Muscle of arm (tissue), 14 donors: ENCODE measurements at places on chromosomes 7 and 10.

DNA sequence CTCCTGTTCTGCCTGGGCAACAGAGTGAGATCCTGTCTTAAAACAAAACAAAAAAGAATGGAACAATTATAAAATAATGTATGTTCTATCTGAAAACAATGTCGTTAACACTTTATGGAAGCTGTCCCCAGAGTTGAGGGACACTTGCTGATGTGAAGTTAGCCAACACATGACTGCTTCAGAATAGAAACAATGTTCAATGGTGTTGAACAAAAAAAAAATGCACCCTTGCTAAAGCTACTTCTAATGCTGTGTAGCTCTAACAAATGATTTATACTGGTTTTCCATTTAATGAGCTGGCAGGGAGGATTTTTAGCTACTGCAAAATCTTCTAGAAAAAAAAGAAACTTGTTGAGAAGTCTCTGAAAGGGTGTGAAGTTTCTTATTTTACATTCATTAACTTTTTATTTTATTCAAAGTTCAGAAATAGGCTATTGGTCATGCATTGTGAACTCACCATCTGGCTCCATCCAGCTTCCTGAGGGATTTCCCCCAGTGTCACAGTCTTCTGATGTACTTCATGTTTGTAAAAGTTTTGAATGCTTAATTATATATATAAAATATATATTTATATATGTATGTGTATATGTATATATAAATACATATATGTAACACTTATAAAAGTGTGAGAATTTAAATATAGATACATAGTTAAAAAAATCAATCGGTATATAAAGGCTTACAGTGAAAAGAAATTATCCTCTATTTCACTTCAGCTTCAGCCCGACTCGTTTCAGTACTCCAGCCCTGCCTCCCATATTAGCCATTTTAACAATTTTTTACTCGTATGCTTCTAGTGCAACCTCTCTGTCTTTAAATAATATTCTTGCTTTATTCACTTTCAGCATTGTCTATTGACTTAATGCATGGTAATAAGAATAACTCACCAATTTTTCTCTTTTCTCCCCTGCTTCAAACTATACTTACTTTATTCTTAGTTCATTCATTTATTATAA is 35.0 kb downstream of the HDAC9 start:
- DNase-seq = no peak

GRCh38 chr7:22433710-22434460 is 66.1 kb downstream of the STEAP1B start:
- no peak for DNase-seq

DNA sequence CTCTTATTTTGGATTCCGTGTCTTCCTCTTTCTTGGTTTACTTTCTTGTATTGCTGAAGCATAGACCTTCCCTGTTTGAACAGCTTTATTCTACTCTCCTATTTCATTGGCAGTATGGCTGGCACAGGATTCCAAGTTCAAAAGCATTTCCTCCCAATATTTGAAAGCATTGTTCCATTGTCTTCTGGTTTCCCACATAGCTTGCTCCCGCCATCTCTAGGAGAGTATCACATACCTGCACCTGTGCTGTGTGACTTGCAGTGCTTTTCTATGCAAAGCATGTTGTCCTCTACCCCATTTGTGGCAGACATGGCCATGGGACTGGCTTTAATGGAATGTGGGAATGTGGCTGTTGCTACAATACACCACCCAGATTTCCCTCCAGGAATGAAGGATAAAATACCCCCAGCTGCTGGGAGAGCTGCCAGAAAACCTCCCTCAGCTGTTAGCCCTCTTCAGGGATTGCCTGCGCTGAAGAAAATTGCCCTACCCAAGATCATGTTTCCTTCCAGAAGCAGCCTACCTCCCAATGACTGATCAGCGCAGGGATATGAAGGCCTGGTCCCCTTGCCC is 6.9 kb upstream of the MYOF start:
- no peak for DNase-seq

GRCh38 chr10:111079781-111080180 is 3.0 kb downstream of the ADRA2A start:
- DNase-seq = no peak

GRCh38 chr7:39083781-39084180 is 106.1 kb downstream of the POU6F2 start:
- DNase-seq = no peak

DNA sequence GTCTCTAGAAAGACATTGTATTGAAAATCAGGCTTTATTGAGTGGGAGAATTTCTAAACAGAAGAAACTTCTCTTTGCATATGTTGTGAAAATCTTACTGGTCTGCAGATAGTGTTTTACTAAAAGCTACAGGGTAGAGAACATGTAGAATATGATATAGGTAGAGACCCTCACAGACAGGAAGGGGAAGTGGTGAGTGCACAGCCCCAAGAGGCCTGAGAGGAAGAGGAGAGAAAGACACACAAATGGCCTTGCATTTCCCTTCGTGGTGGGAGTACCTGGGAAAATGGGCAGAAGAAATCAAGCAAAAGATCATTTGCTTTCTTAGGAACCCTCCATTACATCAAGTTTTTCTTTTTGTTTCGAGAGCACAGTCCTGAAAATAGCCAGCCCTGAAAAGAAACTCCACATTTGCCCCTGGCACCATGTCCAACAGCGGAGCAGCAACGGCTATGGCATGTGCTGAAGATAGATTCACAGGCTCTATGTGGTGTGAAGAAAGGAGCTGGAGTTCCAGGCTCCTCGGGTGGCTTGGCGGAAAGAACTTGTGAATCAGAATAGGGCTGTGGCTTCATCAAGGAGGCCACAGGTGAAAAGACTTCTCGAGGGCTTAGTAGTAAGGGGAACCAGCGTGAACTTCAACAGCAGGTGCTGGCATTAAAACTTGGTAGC is 143.5 kb downstream of the CALCR start:
- no peak for DNase-seq

- no peak for DNase-seq
Observed at GRCh38 chr7:135233570-135233969, at the start of gene STRA8. Gene STRA8 (plus strand): TSS chr7:135233838. CDS start chr7:135240525, 6,687 bp downstream.
